ENCODE measurements at places on chromosomes 3 and 15.

DNA sequence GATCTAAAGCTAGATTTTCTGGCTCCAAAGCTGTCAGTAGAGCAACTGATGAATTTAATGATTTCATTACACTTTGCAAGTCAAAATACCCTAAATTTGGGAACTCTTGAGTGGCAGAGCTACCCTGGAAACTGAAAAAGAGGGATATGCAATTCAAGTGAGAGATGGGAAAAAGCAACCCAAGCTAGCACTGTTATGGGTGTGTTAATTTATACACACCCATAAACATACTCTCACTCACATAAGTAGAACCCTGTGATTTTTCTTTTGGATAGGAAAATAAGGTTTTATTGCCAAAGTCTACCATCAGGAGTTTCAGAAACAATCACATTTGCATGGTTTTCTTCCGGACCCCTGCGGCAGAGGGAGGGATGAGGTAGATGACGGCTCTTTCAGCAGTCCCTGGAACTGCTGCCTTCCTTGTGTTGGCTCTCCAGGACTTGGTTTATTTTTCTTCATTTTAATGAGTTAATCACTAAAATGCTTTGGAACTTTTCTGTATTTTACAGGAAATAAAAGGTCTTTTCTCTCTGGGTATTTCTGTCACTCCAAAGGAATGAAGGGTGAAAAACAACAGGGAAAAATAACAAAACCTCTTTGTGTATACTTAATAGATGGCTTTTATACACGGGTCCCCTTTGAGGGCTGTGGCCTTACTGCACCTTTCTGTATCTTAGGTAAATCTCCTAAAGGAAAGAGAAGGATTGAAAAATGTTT, 63.8 kb downstream of the TTC23 start:
- no peak for DNase-seq

- no peak for DNase-seq
These were observed 62.4 kb upstream of the TOPAZ1 start for GRCh38 chr3:44179246-44179645.

GRCh38 chr15:84001655-84002054, 233.9 kb upstream of the GOLGA6L4 start:
- DNase-seq, result no peak

DNA sequence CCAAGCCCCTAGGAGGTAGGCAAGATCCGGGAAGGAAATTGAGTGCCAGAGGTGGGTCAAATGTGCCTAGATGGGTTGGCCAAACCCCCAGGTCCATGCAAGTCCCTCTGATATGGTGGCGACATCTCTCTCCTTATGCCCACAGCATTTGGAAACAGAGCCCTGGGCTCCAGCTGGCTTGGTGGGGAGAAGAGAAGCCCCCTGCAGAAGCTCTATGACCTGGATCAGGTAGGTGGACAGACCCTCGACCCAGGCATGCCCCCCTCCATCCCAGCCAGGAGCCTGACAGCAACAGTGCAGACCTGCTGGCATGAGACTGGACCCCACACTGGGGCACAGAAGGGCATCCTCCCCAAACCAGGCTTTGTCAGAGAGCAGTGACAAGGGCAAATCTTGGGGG, 12.2 kb downstream of the CHST13 start:
- no peak for DNase-seq

DNA sequence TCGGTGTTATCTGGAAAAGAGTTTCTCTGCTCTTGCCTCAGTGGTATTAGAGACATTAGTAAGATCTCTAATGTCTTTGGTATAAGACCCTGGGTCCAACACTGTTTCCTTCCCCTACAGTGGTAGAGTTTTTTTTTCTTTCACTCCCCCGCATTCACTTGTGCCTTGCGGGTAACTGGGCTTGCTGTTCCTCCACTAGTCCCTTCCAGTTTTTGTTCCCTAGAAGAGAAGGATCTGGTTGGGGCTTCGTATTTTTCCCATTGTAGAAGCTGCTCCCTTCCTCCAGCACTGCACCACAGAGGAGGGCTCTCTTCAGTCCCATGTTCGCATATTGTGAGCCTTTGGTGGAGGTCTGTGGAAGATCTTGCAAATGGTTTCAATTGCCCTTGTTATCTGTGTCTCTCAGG, 13.7 kb downstream of the CTDSPL2 start:
- DNase-seq, result no peak

All from activated gamma-delta T cell treated with Interleukin-2 at 50 U/mL for 16 hours (primary cell).